Mesothelial cell of epicardium (in vitro differentiated cells): ENCODE measurements at places on chromosomes 12 and 14.

GRCh38 chr12:89736995-89737394, 28.4 kb upstream of the ATP2B1 start:
- DNase-seq, result no peak
- peaks cover 35% of the 10 kb centered on the region for H3K36me3 ChIP-seq
- no peaks in the 10 kb centered on the region for H3K27me3 ChIP-seq
- H3K4me3 ChIP-seq, result no peak overlapping the region
- H3K4me1 ChIP-seq, result no peaks in the 10 kb centered on the region

DNA sequence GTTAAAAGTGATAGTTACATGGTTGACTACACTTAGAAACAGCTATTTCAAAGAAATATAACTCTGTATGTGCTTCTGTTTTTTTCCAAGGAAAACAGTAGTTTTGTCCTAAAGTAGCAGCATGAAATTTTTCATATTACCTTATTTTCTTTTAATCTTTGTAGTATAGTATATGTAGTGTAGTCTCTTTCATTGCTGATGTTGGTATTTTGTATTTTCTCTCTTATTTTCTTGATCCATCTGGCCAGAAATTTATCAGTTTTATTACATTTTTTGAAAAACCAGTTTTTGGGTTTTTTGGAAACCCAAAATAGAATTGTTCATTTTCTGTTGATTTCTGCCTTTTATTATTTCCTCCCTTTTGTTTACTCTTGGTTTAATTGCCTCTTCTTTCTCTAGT, 6.4 kb upstream of the RNU6-8 start:
- peaks cover 4% of the 10 kb centered on the region for H3K4me1 ChIP-seq
- no peak overlapping the region for H3K4me3 ChIP-seq
- no peak for DNase-seq
- no peak overlapping the region for H3K27ac ChIP-seq

DNA sequence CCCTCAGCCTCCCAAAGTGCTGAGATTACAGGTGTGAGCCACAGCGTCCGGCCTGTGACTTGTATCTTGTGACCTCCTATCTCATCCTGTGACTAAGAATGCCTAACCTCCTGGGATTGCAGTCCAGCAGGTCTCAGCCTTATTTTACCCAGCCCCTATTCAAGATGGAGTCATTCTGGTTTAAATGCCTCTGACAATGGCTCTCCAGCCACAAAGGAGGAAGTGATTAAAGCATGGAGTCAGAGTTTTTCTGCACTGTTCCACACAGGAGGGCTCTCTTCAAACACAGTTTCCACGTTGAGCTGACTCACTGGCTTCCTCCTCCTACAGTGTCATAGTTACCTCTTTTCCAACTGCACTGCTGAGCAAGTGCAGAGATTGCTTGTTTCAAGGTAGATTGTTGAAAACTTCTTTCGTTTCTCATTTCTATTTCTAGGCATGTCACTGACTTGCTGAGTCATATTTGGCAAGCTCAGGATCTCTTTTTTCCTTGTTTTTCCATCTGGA, 383.8 kb downstream of the PCNX1 start:
- H3K27me3 ChIP-seq, result peaks cover 4% of the 10 kb centered on the region
- no peak overlapping the region for H3K27ac ChIP-seq
- no peak for DNase-seq
- H3K4me1 ChIP-seq, result peaks cover 10% of the 10 kb centered on the region
- H3K36me3 ChIP-seq, result no peaks in the 10 kb centered on the region

DNA sequence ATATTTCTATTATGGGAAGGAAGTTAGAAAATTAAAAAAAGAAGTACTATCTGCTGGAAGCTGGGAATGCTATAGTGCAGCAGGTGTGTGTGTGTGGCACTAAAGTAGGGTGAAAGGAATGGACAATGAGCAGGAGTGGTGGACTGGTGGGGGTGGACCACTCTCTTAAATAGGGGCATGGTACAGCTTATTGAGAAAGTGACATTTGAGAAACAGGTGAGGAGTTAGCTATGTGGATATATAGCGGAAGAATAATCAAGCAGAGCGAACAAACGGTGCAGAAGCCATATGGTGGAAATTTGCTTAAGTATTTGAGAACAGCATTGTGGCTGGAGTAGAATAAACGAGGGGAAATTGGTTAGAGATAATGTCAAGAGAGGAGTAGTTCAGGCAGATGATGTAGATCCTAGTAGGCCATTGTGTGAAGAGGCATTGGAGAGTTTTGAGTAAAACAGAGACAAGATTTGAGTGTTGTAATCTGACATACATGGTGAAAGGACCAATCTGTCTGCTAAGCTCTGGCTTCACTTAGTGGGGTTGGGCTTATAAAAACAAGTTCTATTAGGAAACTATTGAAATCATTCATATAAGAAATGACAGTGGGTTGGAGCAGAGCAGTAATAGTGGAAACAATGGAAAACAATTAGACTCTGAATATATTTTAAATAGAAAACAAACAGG, 149.2 kb upstream of the SYT10 start:
- no peak overlapping the region for H3K4me3 ChIP-seq
- DNase-seq, result no peak
- no peaks in the 10 kb centered on the region for H3K27me3 ChIP-seq
- H3K4me1 ChIP-seq, result peaks cover 38% of the 10 kb centered on the region
- H3K27ac ChIP-seq, result peak overlapping the region; percentile 88
- H3K36me3 ChIP-seq, result peaks cover 6% of the 10 kb centered on the region

DNA sequence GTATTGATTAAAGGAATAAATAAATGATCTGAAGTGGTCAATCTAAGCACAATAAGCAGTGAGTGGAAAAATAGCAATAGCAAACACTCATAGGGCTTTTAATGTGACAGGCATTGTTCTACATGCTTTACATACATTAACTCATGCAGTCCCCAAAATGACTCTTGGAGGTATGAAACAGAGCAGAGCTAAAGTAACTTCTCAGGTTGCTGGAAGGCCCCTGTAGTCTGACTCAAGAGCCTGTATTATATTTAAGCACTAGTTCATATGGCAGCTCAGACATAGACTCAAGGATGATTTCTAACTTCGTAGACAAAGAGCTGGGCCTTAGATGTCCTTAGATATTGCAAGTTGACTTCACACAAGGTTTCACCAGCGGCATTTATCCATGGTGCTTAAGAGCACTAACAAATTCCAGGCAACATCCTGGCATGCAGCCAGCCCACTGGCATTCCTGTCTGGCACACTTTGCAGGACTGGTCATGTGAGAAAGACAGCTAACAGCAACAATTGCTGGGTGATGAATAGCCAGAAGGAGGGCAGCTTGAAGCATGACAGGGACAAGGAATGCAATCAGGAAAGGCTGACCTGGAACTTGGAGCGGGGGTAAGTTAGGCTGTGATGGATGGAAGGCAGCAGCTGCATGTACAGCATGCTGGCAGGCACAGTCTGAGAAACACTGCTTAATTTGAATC, 22.9 kb upstream of the KTN1 start:
- no peak overlapping the region for H3K4me3 ChIP-seq
- H3K27me3 ChIP-seq, result no peaks in the 10 kb centered on the region

DNA sequence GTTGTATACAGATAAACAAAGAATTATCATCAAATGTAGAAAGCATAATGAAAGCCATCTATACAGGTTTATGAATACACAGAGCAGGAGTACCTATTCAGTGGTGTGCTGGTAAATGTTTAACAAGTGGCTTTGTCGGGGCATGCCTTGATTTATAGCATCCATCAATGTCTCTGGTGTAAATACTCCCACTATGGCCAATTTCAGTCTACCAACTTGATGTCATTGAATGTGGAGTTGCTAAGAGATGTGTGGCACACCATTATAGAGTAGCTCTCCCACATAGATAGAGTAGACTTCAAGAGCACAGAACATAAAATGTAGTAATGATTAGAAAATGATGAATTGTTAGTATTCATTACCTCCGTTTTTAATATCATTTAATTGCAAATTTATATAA, 9.3 kb downstream of the GRIP1 start:
- no peak overlapping the region for H3K27ac ChIP-seq
- no peaks in the 10 kb centered on the region for H3K27me3 ChIP-seq
- no peaks in the 10 kb centered on the region for H3K36me3 ChIP-seq
- no peak for DNase-seq

DNA sequence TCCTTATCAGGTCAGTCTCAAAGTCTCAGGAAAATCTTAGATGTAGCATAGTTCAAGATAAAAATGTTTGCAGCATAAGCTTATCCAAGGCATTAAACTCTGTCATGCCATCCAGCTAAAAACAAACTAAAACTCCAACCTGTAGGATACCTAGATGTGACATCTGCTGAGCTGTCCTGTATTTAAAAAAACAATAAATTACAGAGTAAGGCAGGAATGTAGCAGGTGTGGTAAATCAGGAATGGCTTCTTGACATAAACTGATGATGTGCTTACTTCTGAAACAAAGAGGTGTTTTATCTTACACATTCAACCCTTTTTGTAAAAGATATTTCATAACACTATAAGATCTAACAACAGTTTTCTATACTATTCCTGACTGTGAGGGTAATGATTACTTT, 30.6 kb upstream of the DLGAP5 start:
- DNase-seq, result no peak
- no peaks in the 10 kb centered on the region for H3K27me3 ChIP-seq
- no peak overlapping the region for H3K4me3 ChIP-seq
- H3K36me3 ChIP-seq, result no peaks in the 10 kb centered on the region

DNA sequence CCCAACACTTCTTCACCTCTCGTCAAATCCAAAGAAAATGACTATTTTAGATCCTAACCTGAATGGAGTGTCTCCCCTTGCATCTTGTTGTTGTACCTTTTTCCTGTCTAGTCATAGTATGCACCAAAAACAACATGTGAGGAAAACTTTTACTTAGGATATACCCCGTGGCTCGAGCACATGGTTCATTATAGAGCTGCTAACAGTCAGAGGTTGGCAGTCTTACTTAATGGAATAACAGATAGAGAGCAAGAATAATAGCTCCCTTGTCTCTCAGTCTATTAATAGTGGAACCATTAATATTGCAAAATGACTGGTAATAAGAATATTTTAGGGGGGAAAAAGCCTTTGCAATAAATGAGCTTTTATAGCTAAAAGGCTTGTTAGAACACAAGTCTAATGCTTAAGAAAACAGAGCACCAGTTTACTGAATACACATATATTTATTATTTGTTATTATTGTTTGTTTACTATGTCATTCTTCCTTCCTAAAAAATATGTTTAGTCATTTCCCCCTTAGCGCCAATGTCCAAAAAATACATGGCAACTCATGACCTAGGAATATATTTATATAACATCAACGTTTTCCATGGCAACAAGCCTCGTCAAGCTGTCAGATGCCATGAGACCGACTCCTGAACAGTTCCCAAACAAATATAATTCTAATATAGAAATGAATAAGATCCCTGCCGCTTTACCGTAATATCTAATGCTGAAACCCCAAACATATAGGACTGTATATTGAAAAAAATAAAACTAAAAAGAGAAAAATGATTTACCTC, 592.4 kb downstream of the SOX5 start:
- H3K27ac ChIP-seq, result no peak overlapping the region
- H3K4me1 ChIP-seq, result no peaks in the 10 kb centered on the region
- no peak overlapping the region for H3K4me3 ChIP-seq
- peaks cover 12% of the 10 kb centered on the region for H3K27me3 ChIP-seq
- H3K36me3 ChIP-seq, result no peaks in the 10 kb centered on the region
- DNase-seq, result no peak

DNA sequence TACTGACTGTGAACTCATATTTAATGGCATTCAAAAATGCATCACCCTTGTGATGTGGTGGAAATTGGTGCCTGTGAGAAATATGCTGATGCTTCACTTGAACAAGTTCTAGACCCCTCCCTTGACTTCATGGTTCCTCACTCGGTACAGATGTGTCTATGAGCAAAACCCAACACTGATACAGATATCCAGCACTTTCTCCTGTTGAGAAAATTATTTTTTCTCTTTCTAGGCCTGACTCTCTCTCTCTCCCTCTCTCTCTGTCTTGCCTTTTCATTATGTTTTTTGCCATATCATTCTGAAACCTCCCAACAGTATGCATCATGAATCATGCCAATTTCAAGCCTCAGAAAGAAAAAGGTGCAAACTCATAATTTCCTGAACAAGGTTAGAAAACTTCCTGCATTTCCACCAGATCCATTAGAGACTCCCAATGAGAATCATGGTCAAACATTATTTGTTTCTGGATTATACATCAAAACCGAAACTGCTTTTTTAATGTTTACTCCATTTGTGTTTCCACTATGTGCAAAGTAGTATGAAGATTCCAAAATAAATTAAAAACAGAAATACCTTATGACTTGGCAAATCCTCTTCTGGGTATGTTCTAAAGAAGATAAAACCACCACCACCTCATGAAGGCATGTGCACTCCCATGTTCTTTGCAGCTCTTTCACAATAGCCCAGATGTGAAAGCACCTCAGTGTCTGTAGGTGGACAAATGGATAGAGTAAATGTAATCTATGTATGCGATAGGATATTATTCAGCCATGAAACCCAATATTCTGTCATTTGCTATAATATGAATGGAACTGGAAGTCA, 543.6 kb downstream of the TMEM121 start:
- H3K4me1 ChIP-seq, result no peaks in the 10 kb centered on the region
- no peak overlapping the region for H3K4me3 ChIP-seq
- peaks cover 3% of the 10 kb centered on the region for H3K36me3 ChIP-seq
- H3K27me3 ChIP-seq, result no peaks in the 10 kb centered on the region
- no peak for DNase-seq
- H3K27ac ChIP-seq, result no peak overlapping the region

DNA sequence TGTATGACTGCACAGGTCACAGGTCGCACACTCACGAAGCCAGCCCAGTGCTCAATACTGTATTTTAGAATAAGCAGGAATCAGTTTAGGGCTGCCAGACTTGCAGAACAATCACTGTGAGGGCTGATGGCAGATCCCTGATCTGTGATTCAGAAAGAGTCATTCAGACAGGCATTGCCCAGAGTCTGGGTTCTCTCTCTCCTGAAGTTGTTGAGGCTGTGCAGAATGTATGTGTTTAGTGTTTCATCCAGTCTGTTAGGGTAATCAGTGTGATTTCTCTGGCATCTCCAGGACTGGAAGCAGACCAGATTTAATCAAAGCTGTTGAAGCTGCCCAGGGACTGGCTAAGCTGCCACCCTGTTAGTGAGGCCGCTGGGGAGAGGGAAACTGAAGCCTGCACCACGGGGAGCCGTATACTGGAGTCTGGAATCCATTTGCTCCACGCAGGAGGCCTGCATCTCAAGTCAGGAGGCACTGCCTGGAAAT, 69.3 kb downstream of the ETV6 start:
- H3K36me3 ChIP-seq, result peaks cover 12% of the 10 kb centered on the region
- no peaks in the 10 kb centered on the region for H3K27me3 ChIP-seq
- DNase-seq, result no peak
- H3K27ac ChIP-seq, result no peak overlapping the region
- peaks cover 29% of the 10 kb centered on the region for H3K4me1 ChIP-seq

DNA sequence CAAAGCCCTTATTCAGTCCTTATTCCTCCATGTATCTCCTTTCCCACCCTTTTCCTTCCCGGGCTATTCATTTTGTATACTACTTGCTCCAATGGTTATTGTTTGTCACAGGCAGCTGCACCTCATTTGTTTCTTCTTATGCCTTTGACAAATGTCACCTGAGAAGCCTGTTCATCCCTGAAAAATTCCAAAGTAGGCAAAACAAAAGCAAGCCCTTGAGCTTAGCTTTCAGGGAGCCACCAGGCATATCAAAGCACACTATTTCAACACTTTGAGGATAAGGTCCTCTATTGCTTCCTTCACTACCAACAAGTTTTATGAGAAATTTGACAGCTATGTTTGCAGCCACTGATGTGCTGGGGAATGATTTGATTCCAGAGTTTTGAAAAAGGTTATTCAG, 738.7 kb upstream of the LMO3 start:
- H3K4me3 ChIP-seq, result no peak overlapping the region
- no peak for DNase-seq
- no peaks in the 10 kb centered on the region for H3K4me1 ChIP-seq
- no peaks in the 10 kb centered on the region for H3K27me3 ChIP-seq
- no peaks in the 10 kb centered on the region for H3K36me3 ChIP-seq

- H3K4me3 ChIP-seq, result no peak overlapping the region
- no peaks in the 10 kb centered on the region for H3K36me3 ChIP-seq
- peak overlapping the region; percentile 94 for H3K27ac ChIP-seq
Observed at GRCh38 chr14:100775831-100776591, 49.3 kb downstream of the DLK1 start.
